ENCODE measurements at places on chromosomes 5 and 9. TPM values are rescaled to one million over a fixed set of nuclear protein-coding genes. Genes with fewer than 3 reads are reported as not detected.
A peak's percentile ranks its signal among the peaks of the same experiment; 100 is the strongest.

GRCh38 chr9:133716564-133717112, 21.5 kb downstream of the SARDH start:
- no peak for DNase-seq

DNA sequence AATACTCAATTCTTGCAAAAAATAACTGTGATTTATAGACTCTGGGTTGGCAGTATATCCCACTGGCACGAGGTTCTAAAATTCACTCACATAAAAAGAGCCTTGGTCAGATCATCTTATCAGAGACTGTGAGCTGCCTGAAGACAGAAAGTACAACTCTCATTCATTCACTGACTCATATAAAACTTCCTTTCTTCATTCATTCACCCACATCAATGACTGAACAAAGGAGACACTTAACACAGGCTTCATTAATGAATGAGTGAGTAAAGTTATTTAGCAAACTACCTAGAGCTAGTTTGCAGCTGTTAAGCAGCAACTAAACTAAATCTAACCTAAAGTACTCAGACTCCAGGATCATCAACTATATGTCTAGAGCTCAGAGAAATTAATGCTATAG, 214.7 kb downstream of the DENND1A start:
- no peak for DNase-seq

DNA sequence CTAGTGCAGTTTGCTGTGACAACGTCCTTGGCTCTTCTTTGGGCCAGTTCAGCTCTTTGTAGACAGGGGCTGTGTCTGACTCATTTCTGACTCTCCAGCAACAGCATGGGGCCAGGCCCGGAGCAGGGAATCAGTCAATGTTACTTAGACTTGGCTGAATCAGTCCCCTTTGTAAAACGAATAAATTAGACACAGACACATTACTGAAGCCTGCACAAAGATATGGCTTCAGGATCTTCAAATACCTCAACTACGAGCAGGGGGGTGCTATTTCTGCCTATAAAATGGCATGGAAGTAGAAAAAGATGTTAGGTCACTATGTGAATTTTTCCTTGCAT, 204.7 kb downstream of the TTLL11 start:
- no peak for DNase-seq

GRCh38 chr5:35938568-35939227, at the start of gene CAPSL:
Gene CAPSL (minus strand): TSS chr5:35938622. CDS start chr5:35921120, 17,502 bp downstream.
- DNase-seq: peak; percentile 39

GRCh38 chr5:76526950-76527583, 96.1 kb downstream of the F2RL2 start:
- no peak for DNase-seq

- no peak for DNase-seq
Observed at GRCh38 chr5:141735823-141736222, 53.8 kb upstream of the ARAP3 start.

DNA sequence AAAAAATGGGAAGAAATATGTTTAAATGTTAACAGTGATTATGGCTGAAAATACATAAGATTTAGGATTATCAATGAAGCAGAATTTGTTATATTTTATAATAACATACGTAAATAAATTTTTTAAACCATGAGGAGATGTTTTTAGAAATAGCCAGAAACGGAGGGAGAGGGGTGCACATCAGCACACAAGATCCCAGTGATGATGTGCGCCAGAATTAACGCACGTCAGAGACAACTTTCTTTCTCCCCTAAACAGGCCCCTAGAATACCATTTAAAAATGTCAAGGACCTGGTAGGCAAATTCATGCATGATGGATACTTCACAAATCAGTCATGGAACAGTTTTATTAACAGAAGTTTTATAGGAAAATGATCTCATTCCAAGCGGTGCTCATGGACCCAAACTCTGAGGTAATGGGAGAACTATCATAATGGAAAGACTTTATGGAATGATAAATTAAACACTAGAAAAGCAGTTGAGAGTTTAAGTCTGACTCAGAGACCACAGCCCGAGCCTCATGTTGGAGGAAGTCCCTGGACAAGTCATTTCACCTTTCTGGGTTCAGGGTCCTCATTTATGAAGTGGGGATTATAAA, 258.9 kb upstream of the GAS1 start:
- DNase-seq: peak; percentile 11

- DNase-seq: no peak
Observed at GRCh38 chr5:109199289-109199688, 210.5 kb downstream of the PJA2 start.

DNA sequence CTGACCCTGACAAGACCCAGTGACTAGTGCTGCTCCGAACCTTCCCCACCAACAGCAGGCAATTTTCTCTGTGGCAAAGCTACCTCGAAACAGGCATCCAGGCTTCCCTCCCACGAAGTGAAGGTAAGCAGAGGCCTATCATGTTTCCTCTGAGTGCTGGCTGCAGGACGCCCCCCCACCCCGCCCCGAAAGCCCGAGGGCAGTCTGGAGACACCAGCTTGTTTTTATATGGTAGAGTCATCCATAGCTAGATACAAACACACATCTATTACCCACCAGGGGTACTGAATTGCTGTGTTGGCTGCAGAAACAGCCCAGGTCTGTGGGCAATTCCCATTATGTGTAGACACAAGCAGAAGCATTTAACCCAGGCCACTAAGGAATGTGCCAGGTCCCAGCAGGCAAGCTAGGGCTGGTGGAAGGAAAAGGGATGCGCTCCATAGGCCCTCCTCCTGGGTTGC, 40.4 kb downstream of the LIX1 start:
- no peak for DNase-seq

DNA sequence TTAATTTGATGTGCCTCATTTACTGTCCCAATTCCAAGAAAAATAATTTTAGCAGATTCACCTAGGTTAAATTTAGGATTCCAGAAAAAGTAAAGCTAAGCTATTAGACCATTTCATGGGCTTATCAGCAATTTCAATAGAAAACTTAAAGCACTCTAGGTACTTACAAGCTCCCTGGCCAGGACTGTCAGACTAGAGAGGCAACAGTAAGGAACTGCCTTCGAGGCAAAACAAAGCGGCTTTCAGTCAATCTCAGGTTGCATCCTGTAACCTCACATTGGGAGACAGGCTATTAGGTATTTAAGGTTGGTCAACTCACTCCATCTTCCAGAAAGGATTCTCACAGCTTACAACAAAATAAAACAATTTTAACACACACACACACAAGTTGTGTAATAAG, 48.7 kb upstream of the FSD1L start:
- no peak for DNase-seq

DNA sequence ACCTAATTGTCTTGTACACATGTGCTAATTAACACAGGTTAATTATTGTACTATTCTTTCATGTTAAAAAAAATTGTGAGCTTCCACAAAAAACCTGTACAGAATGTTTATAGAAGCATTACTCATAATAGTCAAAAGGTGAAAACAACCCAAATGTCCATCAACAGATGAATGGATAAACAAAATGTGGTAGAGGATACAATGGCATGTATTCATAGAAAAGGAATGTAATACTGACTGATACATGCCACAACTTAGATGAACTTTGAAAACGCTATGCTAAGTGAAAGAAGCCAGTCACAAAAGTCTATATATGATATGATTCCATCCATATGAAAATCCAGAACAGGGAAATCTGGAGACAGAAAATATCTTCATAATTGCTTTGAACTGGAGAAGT, 25.6 kb downstream of the RRAGA start:
- peak; percentile 85 for DNase-seq

DNA sequence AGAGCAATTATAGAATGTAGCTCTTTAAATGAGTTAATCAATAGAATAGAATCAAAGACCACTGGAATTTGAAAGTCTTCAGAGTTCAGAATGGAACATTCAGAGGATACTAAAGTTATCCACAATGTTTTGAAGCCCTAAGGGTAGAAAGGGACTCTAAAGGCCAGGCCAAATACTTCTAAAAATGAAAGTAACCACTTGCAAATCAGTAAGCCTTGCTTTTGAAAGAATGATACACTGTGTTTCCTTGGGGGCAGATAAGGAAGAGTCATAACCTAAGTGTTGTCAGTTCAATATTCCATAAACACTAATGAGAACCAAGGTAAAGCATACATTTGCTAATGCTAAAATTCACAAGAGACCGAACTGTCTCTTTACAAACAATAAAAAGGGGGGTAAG, 813.5 kb downstream of the PTPRD start:
- no peak for DNase-seq

- DNase-seq: peak; percentile 30
Observed at GRCh38 chr5:138149530-138149929, 10.3 kb upstream of the NME5 start.

GRCh38 chr9:71781391-71781790, 13.1 kb upstream of the CEMIP2 start:
- DNase-seq: no peak

DNA sequence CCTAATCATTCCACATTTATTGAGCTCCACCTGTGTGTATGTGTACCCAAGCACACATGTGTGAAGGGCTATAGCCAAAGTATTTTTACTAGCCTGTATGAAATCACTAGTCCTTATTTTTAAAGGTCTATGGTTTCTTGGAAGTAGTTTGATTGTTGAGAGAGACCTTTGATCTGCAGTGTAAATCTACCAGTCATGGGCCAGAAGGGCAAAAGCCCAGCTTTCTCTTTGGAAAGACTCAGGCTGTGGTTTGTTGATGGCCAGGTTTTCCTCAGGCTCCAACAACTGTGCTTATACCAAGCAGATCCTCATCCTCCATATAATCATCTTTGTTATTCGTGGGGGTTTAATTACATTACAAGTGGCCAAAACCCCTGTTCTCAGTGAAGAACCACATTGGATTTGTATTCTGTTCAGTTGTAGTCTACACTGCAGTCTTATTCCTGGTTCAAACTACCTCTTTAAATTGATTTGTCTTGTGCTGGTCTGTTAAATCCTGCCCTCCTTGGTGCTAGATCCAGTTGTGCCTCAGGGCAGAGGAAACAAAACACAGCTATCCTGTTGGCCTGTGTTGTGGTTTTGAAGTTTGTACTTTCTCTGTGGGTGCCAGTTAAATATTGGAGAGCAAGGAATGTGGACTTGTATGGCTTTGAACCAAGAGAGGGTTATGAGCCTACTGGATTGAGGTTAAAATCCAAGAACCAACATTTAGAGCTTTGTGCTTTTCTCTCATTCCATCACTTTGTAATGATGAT, 13.3 kb downstream of the CDC26 start:
- no peak for DNase-seq

GRCh38 chr9:89883401-89884341, 278.9 kb downstream of the GADD45G start:
- DNase-seq: no peak

- DNase-seq: peak; percentile 64
Observed at GRCh38 chr5:138528208-138528607, 14.8 kb downstream of the ETF1 start.

DNA sequence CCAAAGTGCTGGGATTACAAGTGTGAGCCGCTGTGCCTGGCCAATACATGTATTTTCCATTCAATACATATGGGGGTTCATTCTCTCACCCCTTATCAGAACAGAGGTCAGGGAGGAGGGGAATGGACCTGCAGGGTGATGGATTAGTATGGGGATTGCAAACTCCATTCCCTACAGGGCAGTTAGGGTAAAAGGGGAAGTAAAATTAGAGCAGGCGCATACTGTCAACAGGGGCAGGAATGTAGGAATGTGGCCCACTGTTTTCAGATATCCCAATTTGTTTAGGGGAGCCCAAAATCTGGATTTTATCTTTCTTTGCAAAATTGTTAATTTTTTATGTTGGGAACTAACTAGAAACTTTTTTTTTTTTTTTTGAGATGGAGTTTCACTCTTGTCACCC, 46.4 kb upstream of the SLC44A1 start:
- DNase-seq: no peak

GRCh38 chr5:87411973-87412629, 629 bp downstream of the CCNH start:
- peak; percentile 33 for DNase-seq

DNA sequence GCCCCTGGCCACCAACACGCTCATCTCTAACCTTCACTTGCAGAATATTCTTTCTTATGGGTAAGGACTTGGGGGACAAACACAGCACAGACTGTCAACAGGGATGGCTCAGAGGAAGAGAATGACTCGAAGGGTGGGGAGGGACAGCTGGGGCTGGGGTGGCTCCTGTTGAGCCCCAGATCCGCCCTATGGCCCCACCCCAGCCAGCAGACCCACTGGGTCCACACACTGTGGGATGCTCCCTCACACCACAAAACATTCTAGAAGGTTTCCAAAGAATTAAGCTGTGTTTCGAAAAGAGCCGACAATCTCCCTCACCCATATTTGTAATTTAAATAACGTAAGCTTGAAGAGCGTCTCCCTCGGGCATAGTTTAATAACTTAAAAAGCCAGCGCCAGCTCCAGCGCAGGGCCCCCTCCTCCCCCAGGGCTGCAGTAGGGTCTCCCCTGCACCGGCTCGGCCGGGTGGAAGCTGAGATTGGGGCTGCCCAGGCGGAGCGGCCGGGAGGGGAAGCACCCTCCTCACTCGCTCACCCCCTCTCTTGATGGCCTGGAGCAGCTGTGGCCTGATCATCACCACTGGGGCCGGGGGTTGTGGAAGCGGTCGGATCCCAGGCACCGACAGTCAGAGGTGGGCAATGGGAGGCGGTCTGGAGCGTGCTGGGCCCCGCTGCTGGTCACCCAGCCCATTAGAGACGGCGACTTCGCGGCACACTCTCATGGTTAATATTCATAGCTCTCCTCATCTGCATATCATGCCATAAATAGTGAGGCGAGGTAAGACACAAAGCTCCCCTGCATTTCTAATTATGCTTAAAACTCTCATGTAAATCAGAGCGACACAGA, 37.6 kb downstream of the NACC2 start:
- no peak for DNase-seq

GRCh38 chr9:136486131-136486530, 3.3 kb upstream of the SEC16A start:
- no peak for DNase-seq

DNA sequence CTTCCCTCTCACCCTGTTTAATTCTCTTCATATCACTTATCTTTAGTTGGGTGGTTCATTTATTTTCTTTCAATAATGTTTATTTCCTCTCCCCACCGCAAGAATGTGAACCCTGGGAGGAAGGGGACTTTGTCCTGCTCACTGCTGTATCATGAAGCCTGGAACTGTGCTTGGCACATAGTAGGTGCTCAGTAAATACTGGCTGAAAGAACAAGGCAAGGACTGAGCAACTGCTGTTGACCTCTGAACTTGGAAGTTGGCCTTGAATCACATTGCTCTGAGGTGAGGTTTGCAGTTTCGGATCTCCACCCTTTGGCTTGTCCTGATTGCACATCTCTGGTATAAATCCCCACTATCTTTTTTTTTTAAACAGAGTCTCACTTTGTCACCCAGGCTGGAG, 22.0 kb upstream of the PTGS1 start:
- no peak for DNase-seq

The ZNF879 gene
- total RNA-seq: 3.4 TPM

The TRIM36 gene
- total RNA-seq: 0.77 TPM

The RAB24 gene
- total RNA-seq: 26.1 TPM

The PPP3R2 gene
- total RNA-seq: not detected

The UGT3A1 gene
- total RNA-seq: not detected

The GABRB2 gene
- not detected for total RNA-seq

The SNX18 gene
- total RNA-seq: 25.8 TPM

The LCN10 gene
- total RNA-seq: not detected

The ARHGEF28 gene
- total RNA-seq: 44.7 TPM

The PCDHGA6 gene
- total RNA-seq: under 0.01 TPM

The SH2D3C gene
- total RNA-seq: not detected

The MARCOL gene
- total RNA-seq: not detected

The SVEP1 gene
- total RNA-seq: 0.26 TPM
